ENCODE measurements at places on chromosomes 12 and 14. TPM values are rescaled to one million over a fixed set of nuclear protein-coding genes. Genes with fewer than 3 reads are reported as not detected.

GRCh38 chr12:124893792-124894516 is 20.5 kb downstream of the UBC start:
- DNase-seq = no peak

DNA sequence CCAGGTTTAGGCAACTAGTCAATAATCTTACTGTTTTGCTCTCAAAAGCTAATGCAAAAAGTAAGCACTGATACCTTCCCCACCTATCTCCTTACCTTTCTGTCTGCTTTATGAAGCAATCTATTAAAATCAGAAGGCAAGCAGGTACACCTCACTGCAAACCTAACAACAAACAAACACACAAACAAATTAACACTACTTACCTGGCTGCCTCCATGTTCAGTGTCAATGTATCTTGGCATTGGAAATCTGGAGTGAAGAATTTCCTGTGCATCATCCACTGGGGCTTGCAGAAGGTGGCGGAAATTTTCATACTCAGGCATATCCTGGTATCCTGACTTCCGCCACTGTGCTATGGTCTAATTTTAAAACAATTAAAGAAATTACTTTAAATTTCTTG is 62.5 kb downstream of the SEC23A start:
- DNase-seq = no peak

The TAS2R20 gene
- 0.33 TPM for polyA plus RNA-seq

GRCh38 chr12:2288471-2288870 is 235.7 kb downstream of the CACNA1C start:
- DNase-seq = no peak

- no peak for DNase-seq
These were observed 161.6 kb downstream of the PLCZ1 start for GRCh38 chr12:18576104-18576626.

The TSPAN19 gene
- 0.05 TPM for polyA plus RNA-seq

DNA sequence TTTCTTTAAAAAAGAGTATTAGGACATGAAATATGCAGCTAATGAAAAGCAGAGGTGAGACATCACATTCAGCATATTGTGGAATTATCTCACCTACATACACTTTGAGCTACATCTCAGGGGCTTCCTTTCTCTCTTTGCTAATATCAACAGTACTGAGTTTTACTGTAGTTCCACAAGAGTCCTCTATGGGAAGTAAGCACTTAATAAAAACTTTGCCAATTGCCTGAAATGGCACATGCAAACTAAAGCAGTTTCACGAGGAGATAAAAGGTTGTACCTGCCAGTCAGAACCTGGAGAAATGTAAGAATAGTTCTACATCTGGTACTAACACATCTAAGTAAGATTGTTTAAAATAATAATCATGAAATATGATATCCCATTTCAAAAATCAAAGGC is 73.5 kb upstream of the GPHB5 start:
- DNase-seq = no peak
